ENCODE measurements at places on chromosomes 2 and 18.

DNA sequence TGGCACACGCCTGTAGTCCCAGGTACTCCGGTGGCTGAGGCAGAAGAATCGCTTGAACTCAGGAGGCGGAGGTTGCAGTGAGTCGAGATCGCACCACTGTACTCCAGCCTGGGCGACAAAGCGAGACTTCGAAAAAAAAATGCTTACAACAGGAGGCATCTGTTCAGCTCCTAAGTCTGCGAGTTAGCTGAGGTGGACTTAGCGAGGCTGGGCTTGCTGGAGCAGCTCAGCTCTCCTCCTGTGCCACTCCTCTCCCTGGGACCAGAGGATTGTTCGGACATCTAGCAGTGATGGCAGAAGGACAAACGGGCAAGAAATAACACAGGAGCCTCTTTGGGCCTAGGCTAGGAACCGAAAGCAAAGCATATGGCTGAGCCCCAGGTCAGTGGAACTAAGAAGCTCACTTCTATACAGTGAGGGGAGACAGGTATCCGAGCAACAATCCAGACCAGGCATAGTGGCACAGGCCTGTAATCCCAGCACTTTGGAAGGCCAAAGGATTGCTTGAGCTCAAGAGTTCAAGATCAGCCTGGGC lies 260.1 kb downstream of the GLI2 start:
- no peak for DNase-seq

- peak; percentile 64 for DNase-seq
Observed at GRCh38 chr2:12050396-12050795, 304.0 kb downstream of the LPIN1 start.

DNA sequence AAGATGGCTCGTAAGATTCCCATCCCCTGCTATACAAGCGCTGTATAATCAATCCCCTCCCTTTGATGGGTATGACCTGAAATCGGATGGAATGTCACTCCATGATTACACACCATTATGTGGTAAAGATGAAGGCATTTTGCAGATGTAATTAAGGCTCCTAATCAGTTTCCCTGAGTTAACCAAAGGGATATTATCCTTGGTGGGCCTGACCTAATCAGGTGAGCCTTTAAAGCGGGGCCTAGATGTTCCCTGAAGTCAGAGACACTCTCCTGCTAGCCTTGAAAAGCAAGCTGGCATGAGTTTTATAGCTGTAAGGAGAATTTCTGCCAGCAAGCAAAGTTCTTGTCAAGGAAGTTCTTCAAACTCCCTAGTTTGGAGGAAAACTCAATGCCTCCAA lies 223.8 kb upstream of the FN1 start:
- no peak for DNase-seq

DNA sequence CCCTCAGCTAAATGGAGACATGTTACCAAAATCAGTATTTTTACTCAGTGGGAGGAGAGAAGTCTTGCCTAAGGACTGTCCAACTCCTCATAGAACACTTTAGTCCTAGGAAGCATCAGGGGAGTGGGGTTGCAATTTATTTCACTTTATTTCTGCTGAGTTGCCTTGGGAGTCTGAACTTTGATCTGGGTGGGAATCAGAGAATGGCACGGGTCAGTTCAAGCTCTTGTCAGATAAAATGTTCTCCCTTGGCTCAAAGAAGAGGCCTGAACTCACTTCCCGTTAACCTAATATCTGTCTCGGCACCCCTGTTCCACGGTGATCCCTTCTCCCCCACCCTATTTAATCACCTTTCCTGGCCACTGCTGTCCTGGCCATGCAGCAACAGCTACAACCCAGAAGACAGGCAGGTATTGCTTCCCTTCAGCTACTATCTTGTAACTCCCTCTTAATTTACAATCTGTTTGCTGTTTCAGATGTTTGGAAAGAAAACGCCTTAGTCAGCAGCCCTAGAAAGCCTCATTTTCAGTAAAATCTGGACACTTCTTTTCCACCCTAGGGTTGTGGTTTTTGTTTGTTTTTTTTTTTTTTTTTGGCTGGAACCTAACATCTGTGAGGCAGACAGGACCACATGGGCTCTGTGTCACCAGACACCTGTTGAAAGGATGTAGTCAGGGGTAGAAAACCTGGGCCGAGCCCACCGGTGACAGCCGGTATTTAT lies 52.5 kb downstream of the SERTAD2 start:
- no peak for DNase-seq

- no peak for DNase-seq
Observed at GRCh38 chr2:42456126-42456839, 37.5 kb downstream of the KCNG3 start.

DNA sequence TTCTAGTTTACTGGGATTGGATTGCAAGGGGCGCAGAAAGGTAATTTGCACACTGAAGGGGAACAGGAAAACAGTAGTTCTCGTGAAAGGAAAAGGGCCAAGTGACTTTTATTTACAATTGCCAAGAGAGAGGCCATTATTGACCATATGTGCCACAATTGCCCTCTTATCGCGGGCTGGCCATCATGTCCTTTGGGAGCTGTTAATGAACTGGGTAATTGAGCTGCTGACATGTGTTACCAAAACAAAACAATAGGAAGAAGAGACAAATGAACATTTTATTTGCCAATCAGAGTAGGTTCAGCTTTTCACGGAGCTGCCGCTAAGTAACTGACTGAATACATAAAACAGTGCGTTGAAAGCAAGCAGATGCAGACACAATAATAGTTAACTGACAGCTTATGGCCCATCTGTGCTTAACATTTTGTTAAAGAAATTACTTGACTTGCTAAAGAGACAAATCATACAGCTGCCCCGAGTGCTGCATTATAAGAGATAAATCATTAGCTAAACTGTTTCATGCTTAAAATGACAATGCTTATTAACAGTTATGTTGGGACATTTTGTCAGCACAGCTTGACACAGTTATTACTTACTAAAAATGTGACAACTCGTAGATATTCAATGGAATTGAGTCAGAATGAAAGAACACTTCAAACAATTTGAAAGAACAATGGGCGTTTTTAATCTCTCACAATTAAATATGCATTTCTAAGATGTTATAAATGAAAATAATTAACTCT lies 57.5 kb downstream of the PAX3 start:
- DNase-seq = no peak

GRCh38 chr2:224969633-224970260 lies 72.5 kb downstream of the DOCK10 start:
- no peak for DNase-seq

GRCh38 chr2:48560546-48561209 lies 30.7 kb downstream of the STON1 start:
- no peak for DNase-seq

DNA sequence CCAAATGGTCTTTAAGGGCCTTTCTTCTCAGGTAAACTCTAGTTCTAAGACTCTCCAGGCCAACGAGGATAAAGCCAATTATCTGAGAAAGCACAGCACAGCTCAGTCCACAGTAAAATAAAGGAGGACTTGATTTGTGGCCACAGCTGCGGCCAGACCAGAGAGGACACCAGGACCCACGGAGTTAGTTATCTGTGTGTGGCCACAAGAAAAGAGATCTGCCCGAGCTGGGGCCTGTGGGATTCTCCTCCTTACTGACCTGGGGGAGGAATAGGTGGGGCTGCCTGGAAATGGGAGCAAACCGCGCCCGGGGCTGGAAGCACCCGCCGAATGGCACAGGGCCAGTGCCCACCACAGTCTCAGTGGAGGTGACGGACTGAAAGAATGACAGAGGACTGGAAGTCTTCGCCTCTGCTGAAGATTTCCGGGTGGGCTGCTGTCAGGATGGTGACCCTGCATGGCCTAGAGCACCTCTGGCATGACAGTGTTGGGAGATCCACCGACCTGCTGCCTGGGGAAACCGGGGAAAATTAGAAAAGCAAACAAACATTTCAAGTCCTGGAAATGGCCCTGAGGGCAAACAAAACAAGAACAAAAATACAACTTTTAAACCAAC lies 13.3 kb downstream of the PROC start:
- no peak for DNase-seq

- DNase-seq = no peak
Observed at GRCh38 chr2:174012347-174013314, 47.5 kb upstream of the SP3 start.

DNA sequence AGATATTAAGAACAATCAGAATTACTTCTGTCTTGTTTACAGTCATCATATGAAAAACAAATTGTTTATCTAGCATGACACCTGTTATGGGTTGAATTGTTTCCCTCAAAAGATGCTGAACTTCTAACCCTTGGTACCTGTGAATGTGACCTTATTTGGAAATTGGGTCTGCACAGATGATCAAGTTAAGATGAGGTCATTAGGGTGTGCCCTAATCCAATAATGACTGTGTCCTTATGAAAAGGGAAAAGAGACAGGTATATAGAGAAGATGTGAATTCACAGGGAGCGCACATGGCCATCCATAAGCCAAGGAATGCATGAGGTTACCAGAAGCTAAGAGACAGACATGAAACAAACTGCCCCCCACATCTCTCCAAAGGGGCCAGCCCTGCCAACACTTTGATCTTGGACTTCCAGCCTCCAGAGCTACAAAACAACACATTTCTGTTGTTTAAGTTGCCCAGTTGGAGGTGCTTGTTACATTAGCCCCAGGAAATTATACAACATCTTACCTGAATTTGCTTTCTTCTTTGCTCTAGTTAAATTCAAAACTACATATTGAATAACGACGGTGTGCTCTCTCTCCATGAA lies 2.3 kb upstream of the HPCAL1 start:
- DNase-seq = no peak

GRCh38 chr2:101872480-101872879 lies 119.3 kb upstream of the IL1R2 start:
- no peak for DNase-seq

GRCh38 chr2:219959471-219959870 lies 332.0 kb downstream of the SLC4A3 start:
- no peak for DNase-seq

- DNase-seq = no peak
Observed at GRCh38 chr2:98569197-98569793, 39.0 kb downstream of the COA5 start.

DNA sequence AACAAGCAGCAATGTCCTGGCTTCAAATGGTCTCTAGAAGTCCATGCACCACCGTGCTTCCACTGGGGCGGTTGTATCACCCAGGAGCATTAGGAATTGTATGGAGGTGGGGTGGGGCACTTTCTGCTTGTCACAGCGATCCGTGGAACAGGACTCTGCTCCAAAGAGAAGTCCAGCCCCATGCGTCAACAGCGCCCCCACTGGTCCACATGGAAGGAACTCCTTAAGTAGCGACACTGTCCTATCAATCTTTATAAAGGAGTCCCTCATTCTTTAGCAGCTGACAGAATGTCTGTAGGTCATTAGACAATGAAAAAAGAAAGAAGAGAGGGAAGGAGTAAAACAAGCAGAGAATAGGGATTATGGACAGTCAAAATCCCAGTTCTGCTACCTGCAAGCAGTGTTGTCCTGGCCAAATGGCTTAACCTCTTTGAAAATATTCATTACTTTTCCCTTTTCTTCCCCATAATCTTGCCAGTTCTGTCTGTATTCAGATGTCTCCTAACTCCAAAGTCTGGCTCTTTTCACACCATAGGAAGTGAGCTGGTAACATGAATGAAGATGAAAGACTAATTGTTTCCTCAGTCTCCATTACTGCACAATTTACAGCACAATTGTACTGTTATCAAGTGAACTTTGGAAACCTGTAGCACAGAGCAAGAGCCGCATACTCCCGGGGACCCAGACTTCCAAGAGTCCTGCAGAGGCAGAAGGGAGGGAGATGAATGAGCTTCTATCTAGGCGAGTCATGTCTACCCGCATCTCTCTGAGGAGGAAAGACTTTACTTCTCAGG lies 9.9 kb downstream of the NFE2L2 start:
- DNase-seq = no peak

DNA sequence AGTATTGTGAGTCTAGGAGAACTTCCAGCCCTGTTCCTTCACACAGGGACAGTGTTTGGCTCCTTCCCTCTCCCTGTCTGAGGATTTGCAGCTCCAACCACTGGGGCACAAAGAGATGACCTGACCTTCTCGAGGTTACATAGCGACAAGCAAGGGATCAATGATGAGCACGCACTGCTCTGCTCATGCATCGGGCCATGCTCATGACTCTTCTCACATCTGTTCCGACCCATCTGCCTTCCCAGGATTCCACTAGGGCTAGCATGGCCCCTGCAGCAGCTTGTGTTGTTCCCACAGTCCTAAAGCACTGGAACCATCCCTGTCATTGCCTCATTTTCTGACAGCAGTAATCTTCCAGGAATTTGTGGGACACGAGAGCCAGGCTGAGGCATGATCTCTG lies 78.8 kb upstream of the ARHGAP28 start:
- DNase-seq = no peak

- DNase-seq = peak; percentile 20
Observed at GRCh38 chr2:224211181-224211480, 172.0 kb upstream of the SERPINE2 start.

DNA sequence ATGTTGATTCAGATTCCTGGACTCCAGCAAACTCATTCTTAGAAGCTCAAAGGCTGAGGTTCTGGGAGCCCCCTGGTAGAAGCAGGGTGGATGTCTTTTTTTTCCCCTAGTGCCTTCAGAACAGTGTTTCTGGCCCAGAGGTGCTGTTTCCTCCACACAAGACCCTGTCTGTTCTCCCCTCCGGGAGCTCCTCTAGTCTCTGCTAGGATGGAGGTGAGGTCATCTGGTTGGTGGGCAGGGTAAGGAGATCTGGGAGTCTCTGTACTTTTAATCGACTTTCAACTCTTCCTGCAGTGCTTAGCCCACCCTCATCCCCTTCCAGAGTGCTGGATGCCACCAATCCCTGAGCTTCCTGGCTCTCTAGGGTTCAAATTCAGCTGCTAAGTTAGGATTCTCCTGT lies 192.0 kb downstream of the SH3BP4 start:
- DNase-seq = no peak

- DNase-seq = no peak
Observed at GRCh38 chr2:15748736-15749323, 157.2 kb downstream of the DDX1 start.

DNA sequence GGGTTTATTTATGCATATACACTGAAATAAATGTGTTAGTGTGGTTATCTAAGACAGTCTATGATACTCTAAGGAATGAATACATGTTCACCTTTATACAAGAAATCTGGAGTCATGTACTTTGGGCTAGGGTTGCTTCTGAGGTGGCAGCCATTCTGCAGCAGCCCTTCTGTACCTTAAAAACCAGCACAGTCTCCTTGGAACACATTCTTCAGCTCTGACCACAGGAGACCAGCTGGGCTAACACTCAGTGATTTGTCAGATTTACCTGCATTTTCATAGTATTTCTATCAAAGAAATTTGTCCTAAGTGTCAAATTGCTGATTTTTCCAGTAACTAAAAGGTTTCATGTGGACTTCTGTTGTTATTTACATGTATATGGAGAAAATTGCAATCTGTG lies 167.7 kb downstream of the CAMKMT start:
- no peak for DNase-seq

GRCh38 chr18:41052625-41053024 lies 902.4 kb upstream of the PIK3C3 start:
- DNase-seq = no peak
